Immature natural killer cell (primary cell): ENCODE measurements at places on chromosomes 5 and 9.

DNA sequence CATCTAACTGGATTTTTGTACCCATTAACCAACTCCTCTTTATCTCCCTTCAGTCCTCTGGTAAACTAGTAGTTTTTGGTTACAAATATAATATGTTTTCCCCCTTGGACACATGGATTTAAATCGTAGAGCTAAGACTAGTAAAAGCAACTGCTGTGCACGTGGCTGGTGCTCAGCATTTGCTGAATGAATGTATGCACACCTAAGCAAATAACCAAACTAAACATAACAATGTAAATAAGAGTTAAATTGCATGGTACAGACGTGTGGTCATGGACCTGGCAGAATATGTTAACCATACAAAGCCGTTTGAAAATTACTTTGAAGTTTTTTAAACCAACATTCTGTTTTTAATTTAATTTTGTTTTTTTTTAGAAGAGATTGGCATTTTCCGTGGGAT, 65.2 kb upstream of the FYB1 start:
- DNase-seq = no peak

DNA sequence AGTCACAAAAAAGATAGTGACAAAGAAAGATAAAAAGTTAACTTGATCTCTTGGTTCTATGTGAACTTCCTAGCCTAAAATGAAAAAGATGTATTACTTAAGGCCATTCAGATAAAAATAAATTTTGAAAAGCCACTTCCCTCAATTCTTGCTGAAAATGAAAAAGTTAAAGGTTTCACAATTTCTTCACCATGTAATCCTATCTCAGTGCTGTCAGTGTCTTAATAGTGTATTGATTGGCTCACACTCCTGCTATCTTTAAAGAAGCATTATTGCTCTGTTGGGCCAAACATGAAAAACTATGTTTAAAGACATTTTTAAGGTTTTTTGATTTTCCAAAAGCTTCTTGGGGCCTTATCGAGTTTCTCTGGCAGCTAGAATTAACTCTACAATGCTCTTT, 18.1 kb upstream of the EGFLAM start:
- DNase-seq = no peak

GRCh38 chr5:156888520-156888919, 38.4 kb downstream of the PPP1R2B start:
- DNase-seq = no peak

DNA sequence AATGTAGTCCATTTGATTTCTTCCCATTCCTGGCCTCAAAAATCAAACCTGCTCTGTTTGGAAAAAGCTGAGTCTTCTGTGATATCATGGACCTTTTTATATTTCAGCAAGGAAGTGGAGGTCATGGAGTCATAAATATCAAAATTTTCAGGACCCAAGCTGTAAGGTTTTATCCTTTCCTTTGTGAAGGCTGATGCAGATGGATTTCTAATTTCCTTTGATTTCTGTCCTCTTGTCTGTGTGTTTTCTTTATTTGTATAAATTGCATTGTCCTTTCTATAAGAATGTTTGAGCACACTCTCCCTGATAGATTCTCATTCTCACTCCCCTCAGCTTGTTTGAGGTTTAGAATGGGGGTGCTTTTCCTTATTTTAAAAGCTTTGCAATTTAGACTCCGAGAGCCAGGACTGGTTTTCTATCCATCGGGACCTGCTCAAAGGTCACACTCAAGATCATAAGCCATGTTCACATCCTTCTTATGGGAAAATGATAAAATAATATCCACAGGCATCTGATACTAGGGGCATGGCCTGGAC, 127.4 kb upstream of the TMEM161B start:
- no peak for DNase-seq

GRCh38 chr9:95088421-95089161, 228.9 kb downstream of the FANCC start:
- no peak for DNase-seq

DNA sequence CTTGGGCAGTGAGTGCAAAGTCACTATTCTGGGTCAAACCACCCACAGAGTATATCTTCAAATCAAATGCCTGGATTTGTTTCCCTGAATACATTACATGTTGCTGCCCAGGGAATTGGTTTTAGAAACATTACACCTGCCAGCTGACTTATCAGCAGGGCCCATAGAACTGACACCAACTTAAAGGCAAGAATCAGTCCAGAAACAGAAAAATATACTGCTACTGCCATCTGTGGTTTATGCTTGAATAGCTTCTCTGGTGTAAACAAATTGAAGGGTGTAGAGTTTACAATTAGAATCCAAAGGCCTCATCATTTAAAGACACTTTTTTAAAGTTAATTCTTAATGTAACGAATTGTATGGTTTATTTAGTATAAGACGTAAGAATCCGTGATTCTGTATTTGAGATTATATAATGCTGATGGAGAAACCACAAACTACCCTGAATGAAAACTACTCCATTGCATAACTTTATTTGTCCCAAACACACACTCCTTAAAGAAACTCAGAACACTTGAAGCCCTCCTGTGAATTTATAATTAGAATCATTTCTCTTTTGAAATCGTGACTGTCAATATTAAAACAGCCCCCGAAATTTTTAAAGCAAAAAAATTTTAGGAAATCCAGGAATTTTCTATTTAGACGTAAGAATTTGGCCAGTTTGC, 6.2 kb downstream of the NR6A1 start:
- no peak for DNase-seq

DNA sequence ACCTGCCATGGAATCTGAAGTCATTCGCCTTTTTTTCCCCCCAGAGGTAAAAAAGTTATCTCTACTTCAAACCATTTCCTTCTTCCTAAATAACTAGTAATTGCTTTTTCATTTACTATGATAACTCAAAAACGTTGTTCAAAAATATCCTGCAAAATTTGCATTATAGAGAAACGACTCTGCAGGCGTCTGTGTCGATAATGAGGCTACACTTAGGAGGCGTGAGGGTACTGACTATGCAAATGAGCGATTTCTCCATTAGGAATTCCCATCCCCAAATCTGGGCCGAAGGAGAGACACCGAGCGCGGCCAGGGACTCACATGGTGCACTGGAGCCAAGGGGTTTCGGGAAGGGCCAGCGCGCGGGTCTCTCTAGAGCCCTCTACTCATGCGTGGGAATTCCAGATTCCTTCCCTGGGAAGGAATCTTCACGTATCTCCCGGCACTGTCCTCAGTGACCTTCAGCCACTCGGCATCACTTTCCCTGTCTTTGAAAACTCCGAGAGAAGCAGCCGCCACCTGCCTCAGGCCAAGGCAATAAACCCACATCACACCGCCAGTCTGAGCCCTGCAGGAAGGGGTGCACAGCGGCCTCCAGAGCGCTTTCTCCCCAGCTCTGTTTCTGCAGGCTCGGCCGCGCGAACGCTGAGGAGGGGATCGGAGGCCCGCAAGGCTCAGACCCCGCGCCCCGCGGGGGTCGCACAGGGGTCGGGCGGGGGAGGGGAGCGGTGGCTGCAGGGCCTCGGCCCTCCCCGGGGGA, 718 bp upstream of the DENND4C start:
- peak; percentile 66 for DNase-seq

- no peak for DNase-seq
Observed at GRCh38 chr9:107755246-107755645, 265.7 kb upstream of the KLF4 start.

GRCh38 chr5:165996201-165996875, 2295.1 kb upstream of the WWC1 start:
- DNase-seq = no peak

GRCh38 chr9:16516891-16517290, 353.6 kb downstream of the BNC2 start:
- DNase-seq = no peak

DNA sequence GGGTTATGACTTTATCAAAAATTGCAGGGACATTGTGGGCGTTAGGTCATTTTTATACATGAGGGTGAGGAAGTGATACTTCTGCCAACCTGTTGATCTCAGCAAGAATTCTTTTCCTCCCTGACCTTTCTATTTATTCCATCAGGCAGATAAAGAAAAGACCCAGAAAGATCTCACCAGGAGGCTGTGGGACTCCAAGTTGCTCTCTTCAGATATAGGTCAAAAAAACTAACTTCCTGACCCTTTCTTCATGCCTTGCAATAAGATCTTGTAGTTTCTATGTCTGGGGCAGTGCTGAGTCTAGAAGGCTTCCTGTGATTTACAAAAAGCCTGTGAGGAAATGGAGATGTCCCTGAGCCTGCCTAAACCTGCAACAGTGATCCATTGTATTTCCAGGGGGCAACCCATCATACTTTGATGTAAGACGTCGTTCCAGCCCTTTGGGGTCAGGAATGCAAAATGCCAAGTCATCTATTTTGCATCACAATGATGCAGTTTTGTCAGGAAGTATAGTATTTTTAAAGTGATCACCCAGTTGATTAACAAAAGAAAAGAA, 22.0 kb upstream of the PIK3R1 start:
- DNase-seq = no peak

- DNase-seq = no peak
Observed at GRCh38 chr5:59660737-59661136, 232.8 kb downstream of the PDE4D start.

- no peak for DNase-seq
Observed at GRCh38 chr5:14034963-14035362, 90.5 kb upstream of the DNAH5 start.

- no peak for DNase-seq
Observed at GRCh38 chr5:96616801-96617200, 45.4 kb upstream of the CAST start.

GRCh38 chr9:127116957-127117356, 5.5 kb downstream of the ANGPTL2 start:
- DNase-seq = no peak

DNA sequence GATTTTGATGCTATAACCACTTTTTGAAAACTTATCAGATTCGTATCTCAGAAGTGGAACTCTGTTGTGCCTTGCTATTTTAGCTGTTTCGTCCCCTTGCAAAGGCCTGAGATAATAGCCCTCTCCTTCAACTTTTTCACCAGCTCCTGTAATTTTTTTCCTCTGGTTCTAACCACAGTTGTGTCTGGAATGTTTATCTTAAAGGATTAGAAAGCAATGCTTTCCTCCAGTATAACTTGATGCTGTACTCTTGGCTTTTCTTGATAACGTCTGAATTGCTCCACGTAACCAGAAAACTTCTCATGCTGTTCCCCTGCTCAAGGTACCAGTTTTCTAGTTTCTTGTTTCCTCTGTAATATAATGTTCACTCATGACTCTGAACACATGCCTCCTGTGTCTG, 209.4 kb downstream of the DTWD2 start:
- no peak for DNase-seq

- no peak for DNase-seq
Observed at GRCh38 chr9:133044125-133044524, 13.3 kb downstream of the GTF3C5 start.

DNA sequence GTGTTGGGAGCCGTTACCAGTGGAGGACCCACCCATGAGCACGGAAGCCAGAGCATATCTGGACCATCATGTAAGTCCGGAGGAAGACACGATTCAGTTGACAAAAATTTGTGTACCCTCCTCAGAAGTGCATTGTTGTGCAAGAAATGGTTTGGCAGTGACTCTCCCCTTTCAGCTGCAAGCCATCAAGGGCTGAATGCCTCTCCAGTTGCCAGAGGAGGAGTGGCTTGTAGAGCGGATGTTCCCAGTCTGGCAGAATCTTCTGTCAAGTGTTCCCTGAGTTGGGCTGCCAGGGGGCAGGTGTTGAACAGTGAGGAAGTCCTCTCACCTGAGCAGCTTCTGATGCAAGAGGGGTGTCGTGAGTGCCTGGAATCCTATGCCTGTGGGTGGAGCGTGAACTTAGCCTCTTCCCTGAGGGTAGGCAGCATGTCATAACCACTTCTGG, 27.6 kb upstream of the CDKN2AIPNL start:
- no peak for DNase-seq

DNA sequence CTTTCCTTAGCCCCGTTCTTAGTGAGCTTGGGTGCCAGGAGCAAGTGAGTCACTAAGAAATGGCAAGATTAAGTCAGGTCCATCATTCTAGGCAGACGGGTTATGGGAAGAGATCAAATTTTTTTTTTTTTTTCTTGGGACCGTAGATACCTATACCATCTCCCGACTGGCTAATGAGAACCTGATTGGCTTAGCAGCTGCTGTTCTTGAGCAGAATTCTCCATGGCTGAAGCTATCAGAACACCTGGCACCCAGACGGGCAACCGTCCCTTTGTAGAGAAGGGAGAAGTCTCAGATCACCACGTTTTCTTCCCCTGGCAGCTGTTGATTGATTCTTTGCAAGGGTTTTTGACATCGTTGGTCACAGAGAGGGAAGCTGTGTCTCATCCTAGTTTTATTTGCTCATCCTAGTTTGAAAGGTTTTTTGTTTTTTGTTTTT, 78.6 kb downstream of the AOPEP start:
- DNase-seq = no peak
